Astrocyte of the hippocampus (primary cell): ENCODE measurements at places on chromosomes 1 and 21.

GRCh38 chr1:17272646-17273045 is 23.7 kb downstream of the PADI3 start:
- no peak for DNase-seq

GRCh38 chr1:91846007-91846638 is 39.8 kb downstream of the TGFBR3 start:
- DNase-seq, result peak; percentile 70

- no peak for DNase-seq
These were observed 330.2 kb upstream of the FMN2 start for GRCh38 chr1:239761509-239761908.

DNA sequence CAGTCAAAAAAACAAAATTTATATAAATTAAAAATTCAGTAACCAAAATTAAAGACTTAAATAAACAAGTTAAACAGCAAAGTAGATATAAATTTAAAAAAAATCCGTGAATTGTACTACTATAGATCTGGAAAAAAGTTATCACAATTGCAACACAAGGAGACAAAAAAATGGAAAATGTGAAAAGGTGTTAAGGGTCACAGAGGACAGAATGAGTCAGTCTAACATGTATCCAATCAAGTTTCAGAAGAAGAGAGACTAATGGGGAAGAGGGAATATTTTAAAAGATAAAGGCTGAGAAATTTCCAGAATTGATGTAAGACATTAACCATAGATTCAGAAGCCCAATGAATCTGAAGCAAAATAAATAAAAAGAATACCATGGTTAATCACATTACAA is 46.0 kb downstream of the USP24 start:
- no peak for DNase-seq

DNA sequence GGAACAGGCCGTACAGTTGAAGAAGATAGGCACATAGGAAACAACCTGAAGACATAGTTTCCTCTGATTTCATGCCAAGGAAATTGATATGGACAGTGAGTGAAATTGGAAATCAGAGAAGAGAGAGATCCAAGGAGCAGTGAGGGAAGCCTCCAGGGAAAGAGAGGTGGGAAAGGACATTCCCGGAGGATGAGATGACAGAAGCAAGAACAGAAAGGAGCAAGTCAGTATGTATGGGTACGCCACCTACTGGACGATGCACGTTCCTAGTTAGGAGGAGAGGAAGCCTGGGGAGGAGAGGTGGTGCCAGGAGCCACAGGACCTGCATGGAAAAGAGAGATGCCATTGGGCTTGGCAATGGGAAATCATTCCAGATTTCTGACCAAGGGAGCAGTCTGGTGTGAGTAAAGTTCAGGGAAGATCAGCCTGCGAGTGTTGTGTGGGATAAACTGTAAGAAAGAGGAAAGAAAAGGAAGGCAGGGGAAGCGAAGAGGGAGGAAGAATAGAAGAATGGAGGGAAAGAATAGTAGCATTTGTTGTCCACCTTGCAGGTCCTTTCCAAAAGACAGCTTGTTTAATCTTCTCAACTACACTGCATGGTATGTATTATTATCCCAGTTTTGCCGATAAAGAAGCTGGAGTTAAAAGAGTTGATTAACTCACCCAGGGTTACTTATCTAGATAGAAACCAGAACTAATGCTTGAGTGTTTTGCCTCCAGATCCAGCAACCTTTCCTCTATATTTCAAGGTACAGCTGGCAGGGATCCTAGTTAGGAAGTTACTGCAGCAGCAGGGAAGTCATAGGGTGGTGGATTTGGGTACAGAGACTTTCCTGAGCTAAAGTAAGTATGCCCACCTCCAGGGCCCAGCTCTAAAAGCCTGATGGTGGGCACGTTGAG is 27.4 kb downstream of the C1orf116 start:
- DNase-seq, result peak; percentile 74

- no peak for DNase-seq
These were observed 334.7 kb downstream of the AMY1C start for GRCh38 chr1:104084380-104084779.

GRCh38 chr1:246511203-246511602 is 4.1 kb upstream of the SMYD3 start:
- DNase-seq, result no peak

DNA sequence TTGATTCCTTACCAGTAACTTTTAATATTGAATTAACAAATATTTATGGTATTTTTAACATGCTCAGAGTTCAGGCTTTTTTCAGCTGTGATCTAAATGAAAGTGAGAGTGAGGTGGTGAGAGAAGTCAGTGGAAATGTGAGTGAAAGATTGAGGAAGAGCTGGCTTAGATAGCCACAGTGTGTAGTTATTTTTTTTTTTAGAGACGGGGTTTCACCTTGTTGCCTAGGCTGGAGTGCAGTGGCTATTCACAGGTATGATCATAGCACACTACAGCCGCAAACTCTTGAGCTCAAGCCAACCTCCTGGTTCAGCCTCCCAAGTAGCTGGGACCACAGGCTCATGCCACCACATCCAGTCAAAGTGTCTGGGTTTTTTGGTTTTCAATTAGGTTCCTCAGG is 10.9 kb downstream of the RNF11 start:
- no peak for DNase-seq

DNA sequence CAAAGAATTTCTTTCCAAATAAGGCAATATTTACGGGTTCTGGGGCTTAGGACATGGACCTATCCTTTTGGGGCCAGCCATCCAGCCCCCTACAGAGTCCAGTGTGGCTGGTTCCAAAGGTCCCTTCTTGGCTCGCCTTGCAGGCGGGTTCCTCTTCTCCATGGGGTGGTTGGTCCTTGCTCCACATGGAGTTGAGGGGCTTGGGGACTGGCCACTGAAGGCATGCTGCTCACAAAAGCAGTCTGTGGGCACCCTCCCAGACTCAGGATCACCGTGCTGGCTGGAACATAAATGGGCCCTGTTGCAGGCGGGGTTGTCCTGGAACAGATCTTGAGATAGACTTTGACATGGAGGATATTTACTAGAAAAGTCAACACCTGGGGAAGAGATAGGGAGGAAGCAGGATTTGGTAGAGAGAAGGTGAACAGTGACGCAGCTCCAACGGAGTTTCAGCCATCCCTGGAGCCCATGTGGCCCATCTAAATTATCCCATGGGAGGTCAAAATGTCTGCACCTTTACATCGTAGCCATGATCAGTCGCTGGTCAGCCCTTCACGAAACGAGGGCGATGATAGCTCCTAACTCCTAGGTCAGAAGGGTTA is 39.1 kb upstream of the LRP8 start:
- DNase-seq, result no peak

DNA sequence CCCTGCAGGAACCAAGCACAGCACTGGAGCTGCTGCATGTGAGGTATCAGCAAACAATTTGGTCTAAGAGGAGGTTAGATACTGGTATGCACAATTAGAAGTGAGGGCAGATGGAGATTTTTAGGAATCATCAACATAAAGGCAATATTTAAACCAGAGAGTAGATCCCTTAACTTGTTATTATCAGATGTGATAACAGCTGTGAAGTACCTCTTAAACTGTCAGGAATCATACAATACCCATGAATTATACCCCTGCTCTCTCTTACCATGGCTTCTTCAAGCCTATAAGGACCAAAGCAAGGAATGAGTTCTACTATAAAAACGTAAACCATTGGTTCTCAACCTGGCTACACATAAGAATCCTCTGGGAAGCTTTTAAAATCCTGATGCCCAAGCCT is 3.9 kb downstream of the BCAR3 start:
- DNase-seq, result no peak

GRCh38 chr1:172460887-172461315 is 17.0 kb upstream of the PIGC start:
- peak; percentile 27 for DNase-seq

DNA sequence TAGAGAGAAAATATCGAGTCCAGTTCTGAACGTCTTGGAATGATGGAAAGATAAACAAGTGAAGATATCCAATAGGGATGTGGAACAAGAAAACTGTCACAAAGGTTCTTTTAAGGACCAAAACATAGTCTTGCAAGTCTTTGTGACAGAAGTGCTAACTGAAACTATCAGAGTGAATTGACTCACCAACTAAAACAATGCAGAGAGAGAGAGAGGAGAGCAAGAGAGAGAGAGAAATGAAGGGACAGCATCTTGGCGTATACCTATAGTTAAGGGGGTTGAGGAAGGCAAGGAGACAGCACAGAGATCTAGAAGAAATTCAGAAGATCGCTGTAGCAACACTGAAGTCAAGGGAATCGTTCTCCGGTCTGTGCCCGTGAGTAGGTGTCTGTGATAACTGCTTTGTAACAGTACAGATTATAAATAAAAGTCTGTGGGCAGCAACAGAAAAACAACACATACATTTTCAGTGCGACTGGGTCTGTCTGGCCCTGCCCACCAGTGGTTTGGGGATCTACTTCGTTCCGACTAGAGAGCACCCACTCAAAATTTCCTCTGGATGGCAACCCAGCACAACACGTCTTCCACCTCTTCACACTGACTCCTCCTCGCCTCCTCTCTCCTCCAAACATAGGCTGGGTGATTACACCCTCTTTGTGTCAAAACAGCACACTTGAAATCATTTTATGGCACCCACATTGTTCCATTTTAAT is 4.8 kb upstream of the COA6 start:
- DNase-seq, result no peak
